ENCODE measurements at places on chromosomes 5 and 9. TPM values are rescaled to one million over a fixed set of nuclear protein-coding genes. Genes with fewer than 3 reads are reported as not detected.

Gene ENTREP1
- 2.0 TPM for total RNA-seq

Gene ZBTB43
- 114 TPM for total RNA-seq

Gene HTR1A
- total RNA-seq = not detected

Gene AK8
- not detected for total RNA-seq

Gene FOXE1
- not detected for total RNA-seq

Gene IL17B
- total RNA-seq = not detected

Gene PCYOX1L
- not detected for total RNA-seq

Gene GMCL2
- not detected for total RNA-seq

DNA sequence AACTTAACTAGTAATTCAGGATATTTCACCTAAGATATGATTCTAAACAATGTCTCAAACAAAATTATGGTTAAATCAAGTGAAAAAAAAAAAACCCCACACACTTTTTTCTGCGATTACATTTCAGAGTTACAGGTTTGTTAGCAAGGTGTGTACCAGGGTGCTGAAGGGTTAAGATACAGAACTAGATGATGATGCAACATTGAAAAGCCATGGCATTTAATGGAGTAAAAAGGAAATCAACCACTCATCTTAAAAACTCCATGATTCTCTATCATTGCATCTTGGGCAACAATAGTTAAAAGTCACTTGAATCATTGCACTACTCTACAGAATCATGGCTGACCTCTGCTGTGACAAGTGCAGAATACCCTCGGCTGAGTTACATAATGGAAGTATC is 270.3 kb upstream of the EFNA5 start:
- H3K4me1 ChIP-seq = no peaks in the 10 kb centered on the region
- H3K27me3 ChIP-seq = no peaks in the 10 kb centered on the region
- no peak overlapping the region for H3K27ac ChIP-seq
- no peak for DNase-seq
- H3K36me3 ChIP-seq = no peaks in the 10 kb centered on the region
- H3K4me3 ChIP-seq = no peak overlapping the region

DNA sequence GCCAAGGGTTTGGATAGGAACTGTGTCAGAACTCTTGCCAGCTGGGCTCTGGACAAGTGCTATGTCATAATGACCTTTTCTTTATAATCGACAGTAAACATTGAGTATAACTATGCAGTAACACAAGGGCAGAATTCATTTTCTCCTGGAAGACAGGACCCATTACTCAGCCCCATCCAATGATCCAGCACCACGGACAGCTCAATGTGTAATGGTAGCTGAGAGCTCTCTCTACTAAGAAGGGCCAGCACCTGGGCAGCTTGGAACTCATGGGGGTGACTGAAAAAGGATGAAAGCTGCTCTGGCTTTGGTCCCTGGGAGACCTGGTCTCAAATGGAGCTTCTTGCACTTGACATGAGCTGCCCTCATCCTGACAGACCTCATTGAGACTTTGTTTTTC is 347.8 kb downstream of the TRIM32 start:
- H3K36me3 ChIP-seq = no peaks in the 10 kb centered on the region
- no peaks in the 10 kb centered on the region for H3K27me3 ChIP-seq
- H3K4me1 ChIP-seq = no peaks in the 10 kb centered on the region
- no peak for DNase-seq
- H3K27ac ChIP-seq = no peak overlapping the region
- H3K4me3 ChIP-seq = no peak overlapping the region

DNA sequence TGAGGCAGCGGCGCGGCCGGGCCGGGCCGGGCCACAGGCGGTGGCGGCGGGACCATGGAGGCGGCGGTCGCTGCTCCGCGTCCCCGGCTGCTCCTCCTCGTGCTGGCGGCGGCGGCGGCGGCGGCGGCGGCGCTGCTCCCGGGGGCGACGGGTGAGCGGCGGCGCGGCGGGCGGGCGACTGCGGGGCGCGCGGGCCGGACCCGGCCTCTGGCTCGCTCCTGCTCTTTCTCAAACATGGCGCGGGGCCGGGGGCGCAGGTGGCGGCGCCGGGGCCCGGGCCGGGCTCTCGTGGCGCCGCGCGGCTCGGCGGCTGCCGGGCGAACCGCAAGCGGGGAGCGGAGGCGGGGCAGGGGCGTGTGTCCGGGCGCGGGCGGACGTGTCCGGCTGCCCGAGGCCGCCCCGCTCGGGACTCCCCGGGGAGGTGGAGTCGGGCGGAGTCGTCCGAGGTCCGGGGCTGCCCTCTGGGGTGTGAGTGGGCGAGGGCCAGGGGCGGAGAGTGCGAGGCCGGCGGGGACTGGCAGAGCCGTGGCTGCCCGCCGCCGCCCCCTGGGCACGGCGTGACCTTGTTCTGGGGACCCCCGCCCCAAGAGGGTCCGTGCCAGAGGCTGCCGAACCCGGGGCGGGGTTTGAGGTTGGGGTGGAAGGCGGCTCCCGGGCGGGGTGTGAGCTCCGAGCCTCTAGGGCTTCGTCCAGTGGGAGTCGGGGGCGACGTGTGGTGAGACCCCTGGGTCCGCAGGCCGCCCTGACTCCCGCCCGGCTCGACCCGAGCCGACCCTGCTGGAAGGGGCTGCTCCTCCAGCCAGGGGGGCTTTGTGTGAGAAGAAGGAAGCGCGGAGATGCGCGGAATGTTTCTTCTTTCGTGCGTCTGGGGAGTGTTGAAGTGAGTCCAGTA is 485 bp downstream of the TGFBR1 start:
- peaks cover 59% of the 10 kb centered on the region for H3K4me1 ChIP-seq
- H3K27me3 ChIP-seq = no peaks in the 10 kb centered on the region
- H3K36me3 ChIP-seq = no peaks in the 10 kb centered on the region
- peak; percentile 92 for DNase-seq
- peak overlapping the region; percentile 98 for H3K27ac ChIP-seq

GRCh38 chr5:150647275-150648251 is 7.1 kb downstream of the SYNPO start:
- DNase-seq = peak; percentile 75
- H3K4me1 ChIP-seq = peaks cover 45% of the 10 kb centered on the region
- no peaks in the 10 kb centered on the region for H3K27me3 ChIP-seq
- H3K27ac ChIP-seq = peak overlapping the region; percentile 32
- H3K4me3 ChIP-seq = no peak overlapping the region

GRCh38 chr5:59236448-59236847 is 653.6 kb downstream of the RAB3C start:
- H3K27ac ChIP-seq = no peak overlapping the region
- no peak overlapping the region for H3K4me3 ChIP-seq
- no peaks in the 10 kb centered on the region for H3K27me3 ChIP-seq
- H3K36me3 ChIP-seq = no peaks in the 10 kb centered on the region
- peaks cover 12% of the 10 kb centered on the region for H3K4me1 ChIP-seq

- H3K27ac ChIP-seq = no peak overlapping the region
- H3K36me3 ChIP-seq = no peaks in the 10 kb centered on the region
- DNase-seq = no peak
- peaks cover 11% of the 10 kb centered on the region for H3K27me3 ChIP-seq
- no peak overlapping the region for H3K4me3 ChIP-seq
- peaks cover 13% of the 10 kb centered on the region for H3K4me1 ChIP-seq
Measured at GRCh38 chr5:180644825-180645273, 4.6 kb downstream of the FLT4 start.

DNA sequence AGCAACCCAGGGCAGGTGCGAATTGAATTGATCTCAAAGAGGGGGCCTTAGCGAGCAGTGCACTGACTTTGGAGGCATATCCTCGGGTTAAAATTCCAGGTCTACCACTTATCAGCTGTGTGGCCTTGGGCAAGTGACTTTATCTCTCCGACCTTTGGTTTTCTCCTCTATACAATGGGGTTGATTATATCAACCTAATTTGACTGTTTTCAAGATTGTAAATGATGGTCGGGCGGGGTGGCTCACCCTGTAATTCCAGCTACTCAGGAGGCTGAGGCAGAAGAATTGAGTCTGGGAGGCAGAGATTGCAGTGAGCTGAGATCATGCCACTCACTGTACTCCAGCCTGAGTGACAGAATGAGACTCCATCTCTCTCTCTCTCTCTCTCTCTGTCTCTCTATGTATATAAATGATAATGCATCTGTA is 18.7 kb downstream of the SPRY4 start:
- peaks cover 5% of the 10 kb centered on the region for H3K36me3 ChIP-seq
- H3K4me1 ChIP-seq = peaks cover 6% of the 10 kb centered on the region
- H3K27ac ChIP-seq = no peak overlapping the region
- H3K27me3 ChIP-seq = no peaks in the 10 kb centered on the region
- no peak overlapping the region for H3K4me3 ChIP-seq

GRCh38 chr9:4662989-4663792 is 1.1 kb downstream of the PLPP6 start:
- H3K4me1 ChIP-seq = peaks cover 37% of the 10 kb centered on the region
- no peaks in the 10 kb centered on the region for H3K36me3 ChIP-seq
- H3K27me3 ChIP-seq = no peaks in the 10 kb centered on the region
- peak; percentile 49 for DNase-seq
- H3K4me3 ChIP-seq = peak overlapping the region; percentile 77

- no peak overlapping the region for H3K27ac ChIP-seq
- no peak for DNase-seq
- H3K4me1 ChIP-seq = no peaks in the 10 kb centered on the region
- no peak overlapping the region for H3K4me3 ChIP-seq
- no peaks in the 10 kb centered on the region for H3K36me3 ChIP-seq
Measured at GRCh38 chr5:81400375-81400774, 6.4 kb upstream of the ACOT12 start.

- H3K36me3 ChIP-seq = peaks cover 78% of the 10 kb centered on the region
- H3K27ac ChIP-seq = no peak overlapping the region
- H3K4me3 ChIP-seq = no peak overlapping the region
- no peaks in the 10 kb centered on the region for H3K27me3 ChIP-seq
- no peak for DNase-seq
Measured at GRCh38 chr5:14465776-14466175, 115.8 kb upstream of the OTULINL start.

DNA sequence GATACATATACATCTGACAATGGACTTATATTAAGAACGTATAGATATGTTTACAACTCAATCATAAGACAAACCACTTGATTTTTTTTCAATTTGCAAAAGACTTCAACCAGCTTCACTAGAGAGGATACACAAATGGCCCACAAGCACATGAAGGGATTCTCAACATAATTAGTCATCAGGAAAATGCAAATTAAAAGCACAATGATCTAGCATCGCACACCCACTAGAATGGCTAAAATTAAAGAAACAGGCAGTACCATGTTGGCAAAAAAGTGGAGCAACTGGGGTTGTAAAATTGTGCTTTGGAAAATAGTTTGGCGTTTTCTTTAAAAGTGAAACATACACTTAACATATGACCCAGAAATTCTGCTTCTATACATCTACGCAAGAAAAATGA is 80.0 kb upstream of the TRIO start:
- H3K27ac ChIP-seq = no peak overlapping the region
- no peaks in the 10 kb centered on the region for H3K36me3 ChIP-seq
- no peaks in the 10 kb centered on the region for H3K4me1 ChIP-seq
- no peak overlapping the region for H3K4me3 ChIP-seq

- peak; percentile 37 for DNase-seq
- no peaks in the 10 kb centered on the region for H3K27me3 ChIP-seq
- H3K27ac ChIP-seq = no peak overlapping the region
Measured at GRCh38 chr9:81562231-81563019, 126.9 kb downstream of the TLE1 start.

DNA sequence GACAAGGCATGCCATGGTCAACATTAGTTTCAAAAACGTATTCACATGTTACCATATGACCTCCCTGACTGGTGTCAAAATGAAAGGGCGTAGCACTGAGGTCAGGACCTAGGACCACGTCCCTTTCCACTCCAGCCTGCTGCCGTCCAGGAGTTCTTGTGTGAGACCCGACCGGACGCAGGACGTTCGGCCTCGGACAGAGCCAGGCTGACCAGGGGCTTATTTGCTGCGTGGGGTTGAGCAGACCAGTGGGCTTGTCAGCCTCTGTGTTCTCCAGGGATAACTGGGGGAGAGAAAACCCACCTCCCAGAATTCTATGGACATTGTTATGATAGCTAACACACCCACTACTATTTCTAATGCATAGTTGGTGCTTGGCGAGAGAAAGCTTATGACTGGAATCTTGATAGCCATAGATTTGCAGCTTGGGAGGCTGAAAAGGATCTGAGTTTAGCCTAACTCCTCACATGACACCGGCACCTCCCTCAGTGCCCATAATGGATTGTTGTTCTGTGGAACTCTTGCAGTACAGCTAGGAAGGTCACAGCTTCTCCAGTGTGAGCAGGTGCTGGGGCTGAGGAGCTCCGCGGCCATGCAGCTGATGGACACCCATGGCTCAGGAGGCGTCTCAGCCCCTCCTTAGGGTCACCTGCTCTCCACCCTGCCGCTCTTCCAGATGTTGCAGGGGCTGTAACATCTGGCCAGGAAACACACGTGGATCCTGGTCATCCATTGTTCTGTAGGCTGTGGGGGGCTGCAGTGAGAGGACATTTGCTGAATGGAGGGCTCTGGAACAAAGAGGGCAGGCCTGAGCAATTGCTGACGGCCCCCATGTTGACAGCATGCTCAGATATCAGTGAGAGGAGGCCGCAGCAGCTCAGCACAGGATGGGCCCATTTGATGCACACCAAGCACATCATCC is 368.4 kb downstream of the IRX2 start:
- no peaks in the 10 kb centered on the region for H3K36me3 ChIP-seq
- no peak overlapping the region for H3K4me3 ChIP-seq
- no peak for DNase-seq
- peaks cover 4% of the 10 kb centered on the region for H3K4me1 ChIP-seq

DNA sequence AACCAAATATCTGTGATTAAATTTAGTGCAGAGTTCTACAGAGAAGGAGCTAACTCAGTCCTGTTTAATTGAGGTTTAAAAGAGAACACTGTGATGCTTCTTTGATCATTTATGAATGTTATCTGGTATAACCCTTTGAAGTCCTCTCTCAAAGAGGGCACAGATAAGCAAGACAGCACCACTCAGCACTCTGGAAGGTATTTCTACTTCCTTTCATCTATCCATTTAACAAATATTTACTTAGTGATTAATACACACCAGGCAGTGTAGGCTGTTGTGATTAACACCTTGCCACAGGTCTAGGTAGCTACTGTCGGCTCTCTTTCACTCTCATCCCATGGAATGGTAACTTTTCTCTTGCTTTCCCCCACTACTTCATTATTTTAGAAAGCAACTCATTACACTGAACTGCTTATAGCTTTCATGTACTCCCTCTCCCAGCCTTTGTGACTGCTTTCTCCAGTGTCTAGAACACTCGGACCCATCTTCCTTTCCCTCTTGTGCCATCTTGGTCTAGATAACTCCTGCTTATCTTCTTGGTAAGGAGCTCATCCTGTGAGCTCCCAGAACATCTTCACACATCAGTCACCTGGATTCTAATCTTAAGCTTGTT is 54.7 kb downstream of the GLDC start:
- H3K36me3 ChIP-seq = no peaks in the 10 kb centered on the region
- no peak overlapping the region for H3K27ac ChIP-seq
- H3K4me3 ChIP-seq = no peak overlapping the region

- no peaks in the 10 kb centered on the region for H3K4me1 ChIP-seq
- no peaks in the 10 kb centered on the region for H3K27me3 ChIP-seq
- DNase-seq = no peak
- no peak overlapping the region for H3K4me3 ChIP-seq
Measured at GRCh38 chr9:8868632-8869031, 1069.1 kb upstream of the DMAC1 start.

Measured in stomach (tissue), 19 donors.